ENCODE measurements at places on chromosomes 16 and 17.
A peak's percentile ranks its signal among the peaks of the same experiment; 100 is the strongest.

DNA sequence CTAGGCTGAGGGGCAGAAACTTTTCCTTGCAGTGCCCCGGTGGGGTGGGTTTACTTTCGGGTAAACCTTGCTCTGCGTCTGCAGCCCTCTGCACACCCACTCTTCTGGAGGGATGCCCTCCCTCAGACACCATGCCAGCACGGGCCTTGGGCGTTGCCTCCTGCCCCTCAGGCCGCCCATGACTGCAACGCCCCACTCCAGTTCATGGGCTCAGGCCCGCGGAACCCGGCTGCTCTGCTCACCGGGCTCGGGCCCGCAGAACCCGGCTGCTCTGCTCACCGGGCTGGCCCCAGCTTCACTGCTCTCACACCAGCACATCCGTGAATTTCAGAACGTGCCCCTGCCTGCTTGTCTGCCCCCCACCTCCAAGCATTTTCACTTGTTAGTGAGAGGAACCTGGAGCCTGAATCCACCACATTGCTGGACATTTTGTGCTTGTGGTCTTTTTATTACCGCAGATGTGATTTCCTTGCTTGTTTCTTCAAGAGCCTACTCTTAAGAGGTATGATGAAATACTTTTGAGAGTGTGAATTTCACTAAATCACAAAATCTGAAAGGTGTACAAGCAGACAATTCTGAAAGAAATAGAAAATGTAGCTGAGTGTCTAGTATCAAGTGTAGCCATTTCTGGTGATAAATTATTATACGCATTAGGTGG lies 130.9 kb downstream of the RPTOR start:
- DNase-seq = no peak

GRCh38 chr17:28950017-28950751 lies 1.1 kb downstream of the PHF12 start:
- DNase-seq = no peak

GRCh38 chr16:53985861-53986260 lies 281.9 kb downstream of the FTO start:
- no peak for DNase-seq

DNA sequence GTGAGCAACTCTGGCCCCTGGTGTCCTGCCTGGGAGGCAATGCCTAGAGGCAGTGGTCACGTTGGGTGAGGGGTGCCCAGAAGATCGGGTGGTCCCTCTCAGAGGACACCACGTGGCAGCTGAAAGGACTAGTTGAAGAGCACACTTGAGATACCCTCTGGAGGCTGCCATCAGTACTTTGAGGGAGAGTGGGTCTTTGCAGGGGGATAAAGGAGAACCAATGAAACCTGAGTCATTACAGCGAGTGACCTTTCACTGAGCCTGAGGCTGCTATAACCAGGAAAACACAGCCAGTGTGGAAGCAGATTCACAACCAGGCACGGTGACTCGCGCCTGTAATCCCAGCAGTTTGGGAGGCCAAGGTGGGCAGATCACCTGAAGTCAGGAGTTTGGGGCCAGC lies 18.9 kb downstream of the CA4 start:
- DNase-seq = no peak

GRCh38 chr17:41666237-41666641 lies 22.4 kb upstream of the EIF1 start:
- DNase-seq = peak; percentile 42

- no peak for DNase-seq
Measured at GRCh38 chr17:14211246-14211645, 25.4 kb downstream of the CDRT15 start.

- DNase-seq = no peak
Measured at GRCh38 chr17:8292639-8293395, 2.4 kb downstream of the SLC25A35 start.

- no peak for DNase-seq
Measured at GRCh38 chr17:50146230-50146926, 4.1 kb downstream of the PPP1R9B start.

GRCh38 chr17:27339836-27340550 lies 46.1 kb downstream of the WSB1 start:
- DNase-seq = no peak

DNA sequence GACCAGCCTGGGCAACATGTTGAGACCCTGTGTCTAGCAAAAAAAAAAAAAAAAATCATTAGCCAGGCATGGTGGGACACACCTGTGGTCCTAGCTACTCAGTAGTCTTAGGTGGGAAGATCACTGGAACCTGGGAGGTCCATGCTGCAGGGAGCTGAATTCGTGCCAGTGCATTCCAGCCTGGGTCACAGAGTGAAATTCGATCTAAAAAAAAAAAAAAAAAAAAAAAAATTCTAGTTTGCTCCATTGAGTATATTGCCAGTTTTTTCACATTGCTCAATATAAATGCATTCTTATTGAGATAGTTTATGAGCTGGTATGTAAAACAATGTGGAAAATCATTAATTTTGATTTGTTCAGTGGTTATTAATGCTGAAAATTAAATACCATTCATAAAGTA lies 52.0 kb downstream of the ABHD15 start:
- no peak for DNase-seq

GRCh38 chr16:78249056-78249455 lies 149.6 kb downstream of the WWOX start:
- DNase-seq = no peak

GRCh38 chr17:83190004-83190385 lies 110.6 kb downstream of the METRNL start:
- DNase-seq = no peak

GRCh38 chr16:3171855-3172593 lies 16.0 kb upstream of the OR1F1 start:
- DNase-seq = no peak

DNA sequence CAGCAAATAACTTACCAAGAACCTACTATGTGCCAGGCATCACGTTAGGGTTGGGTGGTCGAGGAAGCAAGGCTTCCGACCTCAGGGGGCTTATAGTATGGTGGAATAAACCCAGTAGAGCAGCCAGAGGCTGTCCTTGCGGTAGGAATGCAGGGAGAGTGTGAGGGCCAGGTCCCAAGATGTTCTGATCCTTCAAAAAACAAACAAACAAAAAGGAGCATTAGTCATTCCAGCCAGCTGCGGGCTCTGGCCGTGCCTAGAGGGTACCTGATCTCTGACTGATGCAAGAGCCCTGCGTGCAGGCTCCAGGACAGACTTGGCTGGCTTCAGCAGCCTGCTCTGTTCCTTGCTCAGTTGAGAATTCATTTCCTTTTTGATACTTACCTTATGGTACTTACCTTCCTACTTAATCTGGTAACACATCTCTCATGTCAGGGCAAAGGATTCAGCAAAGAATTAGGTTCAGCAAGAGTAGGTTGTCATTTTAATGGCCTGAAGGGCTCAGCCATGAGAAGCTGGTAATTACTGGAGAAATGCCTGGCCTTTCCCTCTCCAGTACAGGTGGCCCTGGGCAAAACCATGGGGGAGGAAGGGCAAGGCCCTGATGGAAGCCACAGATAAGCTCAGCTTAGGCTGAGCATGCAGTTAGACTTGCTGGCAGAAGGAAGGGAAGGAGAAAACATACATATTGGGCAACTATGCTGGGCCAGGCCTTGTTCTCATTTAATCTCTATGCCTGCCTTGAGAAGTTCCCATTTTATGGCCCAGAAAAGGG lies 18.4 kb downstream of the CYB5D2 start:
- DNase-seq = no peak

DNA sequence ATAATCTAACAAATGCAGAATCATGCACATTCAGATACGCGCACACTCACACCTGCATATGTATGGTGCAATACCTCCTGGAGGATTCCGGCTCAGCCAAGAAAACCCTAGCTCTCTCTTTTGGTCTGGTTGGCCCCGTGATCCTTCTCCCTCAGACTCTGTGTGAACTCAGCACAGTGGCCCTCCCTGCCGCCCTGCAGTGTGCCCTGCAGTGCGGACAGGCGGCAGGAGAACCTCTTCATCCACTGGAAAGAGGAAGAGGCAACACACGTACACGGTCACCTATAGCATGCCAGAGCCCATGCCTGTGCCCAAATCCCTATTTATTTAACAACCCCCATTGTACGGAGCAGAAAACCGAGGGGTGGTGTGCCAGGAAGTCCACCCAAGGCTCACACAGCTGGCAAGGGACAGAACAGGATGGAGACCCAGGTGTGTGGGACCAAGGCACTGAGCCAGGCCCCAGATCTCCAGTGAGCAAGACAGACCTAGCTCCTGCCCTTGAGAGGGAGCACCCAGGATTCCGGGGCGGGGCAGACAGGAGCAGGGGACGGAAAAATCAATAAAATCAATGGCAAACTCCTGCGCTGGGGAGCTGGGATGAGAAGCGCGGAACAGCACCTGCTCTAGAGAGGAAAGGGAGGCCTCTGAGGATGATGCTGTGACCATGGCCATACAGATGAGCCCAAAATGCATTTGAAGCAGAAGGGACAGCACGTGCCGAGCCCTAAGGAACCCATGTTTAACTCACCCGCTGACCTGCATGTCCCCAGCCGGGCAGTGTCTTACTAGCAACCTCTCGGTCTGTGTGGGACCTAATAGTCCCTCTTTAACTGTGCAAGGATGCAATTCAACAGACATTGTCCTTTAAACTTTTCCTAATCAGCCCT lies 54.7 kb upstream of the CIBAR2 start:
- DNase-seq = no peak

DNA sequence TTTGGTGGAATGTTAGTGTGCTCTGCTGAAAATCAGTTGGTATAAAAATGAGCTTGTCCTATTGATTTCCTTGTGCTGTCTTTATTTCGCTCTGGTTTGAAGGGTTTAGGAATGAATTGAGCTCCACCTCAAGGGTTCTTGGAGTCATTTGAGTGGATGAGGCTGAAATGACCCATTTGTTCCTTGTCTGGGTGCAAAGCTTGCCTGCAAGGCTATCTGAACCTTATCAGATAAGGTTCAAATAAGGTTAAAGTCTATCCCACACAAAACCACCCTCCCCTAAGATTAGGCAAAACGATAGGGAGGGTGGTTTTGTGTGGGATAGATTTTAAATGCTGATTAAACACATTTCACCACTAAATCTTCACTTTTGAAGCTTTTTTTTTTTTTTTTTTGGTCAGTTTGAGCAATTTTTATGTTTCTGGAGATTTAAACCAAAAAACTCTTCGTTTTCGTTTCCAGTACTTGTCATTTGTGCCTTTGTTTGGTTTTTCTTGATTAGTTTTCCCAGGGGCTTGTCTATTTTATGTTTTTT lies 62.7 kb downstream of the ARHGAP44 start:
- no peak for DNase-seq

- no peak for DNase-seq
Measured at GRCh38 chr16:15836965-15837611, 19.7 kb downstream of the MYH11 start.

DNA sequence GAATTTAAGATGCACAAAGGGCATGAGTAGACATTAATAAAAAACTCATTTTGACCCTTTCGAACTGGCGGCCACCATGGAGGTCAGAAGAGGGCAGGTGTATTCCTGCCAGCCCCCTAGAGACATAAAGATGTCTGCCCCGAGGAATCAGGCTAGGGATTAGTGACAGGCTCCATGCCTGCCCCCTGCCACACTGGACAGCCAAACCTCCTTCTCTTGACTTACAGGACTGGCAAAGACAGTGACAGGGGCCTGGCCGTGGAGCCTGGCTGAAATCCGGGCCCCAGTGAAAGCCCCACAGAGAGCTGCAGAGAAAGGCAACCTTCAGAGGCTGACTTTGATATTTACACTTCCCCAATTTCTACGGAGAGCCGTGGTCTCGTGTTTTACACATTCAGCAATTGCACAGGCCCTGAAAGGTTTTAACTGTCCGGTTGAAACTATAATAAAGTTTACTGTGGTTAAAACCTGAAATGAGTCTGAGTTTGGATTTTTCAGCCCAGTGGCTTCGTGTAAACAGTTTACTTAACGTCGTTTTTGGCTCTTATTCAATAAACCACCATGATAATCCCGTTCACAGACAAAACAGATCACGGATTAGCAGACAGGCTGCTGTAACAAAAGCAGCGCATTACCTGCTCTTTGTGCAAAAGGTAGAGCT lies 243.9 kb upstream of the MYOCD start:
- DNase-seq = no peak

- DNase-seq = no peak
Measured at GRCh38 chr17:59827721-59828477, 64.8 kb downstream of the TUBD1 start.

DNA sequence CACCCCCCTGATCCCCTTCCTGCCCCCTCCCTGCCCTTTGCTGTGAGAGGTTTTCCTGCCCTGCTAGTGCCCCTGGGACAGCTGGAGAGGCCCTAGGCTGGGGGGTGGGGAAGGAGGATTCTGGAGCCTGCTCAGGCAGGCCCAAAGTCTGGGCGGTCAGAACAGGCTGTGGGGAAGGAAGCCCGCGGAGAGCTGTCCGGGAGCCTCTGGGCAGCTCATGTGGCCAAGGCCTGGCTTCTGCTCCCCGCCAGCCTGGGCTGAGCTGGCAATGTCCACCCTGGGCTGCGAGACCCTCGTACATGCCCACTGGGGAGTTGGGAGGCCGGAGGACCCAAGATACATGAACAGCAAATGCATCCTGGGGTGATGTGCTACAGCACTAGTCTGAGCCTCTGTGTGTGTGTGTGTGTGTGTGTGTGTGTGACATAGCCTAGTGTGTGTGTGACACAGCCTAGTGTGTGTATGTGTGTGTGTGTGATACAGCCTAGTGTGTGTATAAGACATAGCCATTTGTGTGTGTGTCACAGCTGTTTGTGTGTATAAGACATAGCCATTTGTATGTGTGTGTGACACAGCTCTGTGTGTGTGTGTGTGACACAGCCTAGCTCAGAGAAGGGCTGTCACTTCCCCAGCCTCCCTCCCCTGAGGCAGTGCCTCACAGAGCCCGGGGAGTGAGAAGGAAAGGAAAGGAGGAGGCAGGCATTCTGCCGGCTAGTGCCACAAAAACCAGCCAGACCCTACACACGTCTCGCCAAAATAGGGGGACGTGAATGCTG lies 201.4 kb upstream of the CIBAR2 start:
- no peak for DNase-seq

DNA sequence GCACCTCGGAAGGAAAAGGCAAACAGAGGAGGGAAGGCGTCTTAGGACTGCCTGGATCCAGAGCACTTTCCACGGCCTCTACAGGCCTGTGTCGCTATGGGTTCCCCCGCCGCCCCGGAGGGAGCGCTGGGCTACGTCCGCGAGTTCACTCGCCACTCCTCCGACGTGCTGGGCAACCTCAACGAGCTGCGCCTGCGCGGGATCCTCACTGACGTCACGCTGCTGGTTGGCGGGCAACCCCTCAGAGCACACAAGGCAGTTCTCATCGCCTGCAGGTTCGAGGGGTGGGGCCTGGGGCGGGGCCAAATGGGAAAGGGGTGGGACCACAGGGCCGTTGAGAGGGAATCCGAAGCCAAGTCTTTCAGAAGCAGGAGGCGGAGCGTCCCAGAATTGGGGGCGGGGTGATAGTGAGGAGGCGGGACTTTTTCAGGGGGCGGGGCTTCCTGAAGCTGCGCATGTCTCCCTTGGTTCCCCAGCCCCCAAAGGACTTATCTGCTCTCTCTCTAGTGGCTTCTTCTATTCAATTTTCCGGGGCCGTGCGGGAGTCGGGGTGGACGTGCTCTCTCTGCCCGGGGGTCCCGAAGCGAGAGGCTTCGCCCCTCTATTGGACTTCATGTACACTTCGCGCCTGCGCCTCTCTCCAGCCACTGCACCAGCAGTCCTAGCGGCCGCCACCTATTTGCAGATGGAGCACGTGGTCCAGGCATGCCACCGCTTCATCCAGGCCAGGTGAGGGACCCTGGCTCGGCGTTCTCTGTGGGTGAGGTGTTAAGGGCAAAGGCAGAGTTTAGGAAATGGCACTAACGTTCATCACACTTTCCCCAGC lies 939 bp downstream of the BCL6B start:
- peak; percentile 46 for DNase-seq

GRCh38 chr17:72795941-72796340 lies 296.5 kb downstream of the SLC39A11 start:
- DNase-seq = no peak

- DNase-seq = no peak
Measured at GRCh38 chr17:56064506-56064905, 88.8 kb upstream of the ANKFN1 start.

All from NCI-H2029 treated with DMSO at 0.1 percent for 48 hours (cell line).